Heart right ventricle (tissue), 16 donors: ENCODE measurements at places on chromosomes 2 and 18. TPM values are rescaled to one million over a fixed set of nuclear protein-coding genes. Genes with fewer than 3 reads are reported as not detected.

GRCh38 chr18:73981796-73982195, 165.8 kb downstream of the FBXO15 start:
- H3K4me1 ChIP-seq, result no peaks in the 10 kb centered on the region
- DNase-seq, result no peak
- H3K4me3 ChIP-seq, result no peak overlapping the region
- H3K36me3 ChIP-seq, result no peaks in the 10 kb centered on the region

DNA sequence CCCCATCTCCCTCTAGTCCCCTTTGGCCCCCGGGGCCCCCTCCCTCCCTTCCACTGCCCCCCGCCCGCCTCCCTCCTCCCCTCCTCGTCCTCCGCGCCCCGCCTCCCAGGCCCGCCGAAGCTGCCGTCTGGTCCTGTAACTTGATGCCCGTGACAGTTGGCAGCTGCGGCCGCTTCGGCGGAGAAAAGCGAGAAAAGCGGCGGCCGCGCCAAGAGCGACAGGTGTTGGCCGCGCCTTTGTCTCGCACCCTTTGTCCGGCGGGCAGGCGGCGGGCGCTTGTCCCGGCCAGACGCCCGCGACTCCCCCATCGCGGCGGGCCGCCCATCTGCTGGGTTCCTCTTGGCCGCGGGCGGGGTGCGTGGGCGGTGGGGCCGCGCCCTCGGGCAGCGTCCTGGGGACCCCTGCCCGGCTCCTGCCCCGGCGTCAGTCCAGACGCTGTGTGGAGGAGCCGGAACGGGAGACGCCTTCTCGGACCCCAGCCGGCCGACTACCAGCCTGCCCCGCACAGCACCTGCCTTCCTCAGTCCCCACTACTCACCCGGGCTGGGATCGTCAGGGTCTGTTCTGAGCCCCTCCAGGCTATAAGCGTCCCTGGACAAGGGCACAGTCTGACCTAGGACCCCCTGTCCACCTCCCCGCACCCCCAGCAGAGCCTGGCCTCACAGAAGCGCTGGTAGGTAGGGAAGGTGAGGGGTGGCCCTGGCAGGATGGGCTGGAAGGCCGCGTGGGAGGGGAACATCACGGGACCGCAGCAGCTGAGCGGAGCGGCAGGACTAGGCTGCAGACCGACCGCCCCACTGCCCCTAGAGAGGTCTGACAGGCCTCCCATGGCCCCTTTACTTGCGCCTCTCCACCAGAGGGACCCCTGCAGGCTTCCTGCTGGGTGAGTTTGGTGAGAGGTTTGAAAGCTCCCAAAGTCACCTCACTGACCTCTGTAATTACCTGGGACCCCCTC, 1.2 kb upstream of the HES6 start:
- H3K36me3 ChIP-seq, result peaks cover 26% of the 10 kb centered on the region
- peak overlapping the region; percentile 68 for H3K4me3 ChIP-seq
- peak; percentile 36 for DNase-seq
- no peaks in the 10 kb centered on the region for H3K27me3 ChIP-seq
- H3K4me1 ChIP-seq, result peaks cover 20% of the 10 kb centered on the region

Gene CYRIA
- 6.5 TPM for total RNA-seq

DNA sequence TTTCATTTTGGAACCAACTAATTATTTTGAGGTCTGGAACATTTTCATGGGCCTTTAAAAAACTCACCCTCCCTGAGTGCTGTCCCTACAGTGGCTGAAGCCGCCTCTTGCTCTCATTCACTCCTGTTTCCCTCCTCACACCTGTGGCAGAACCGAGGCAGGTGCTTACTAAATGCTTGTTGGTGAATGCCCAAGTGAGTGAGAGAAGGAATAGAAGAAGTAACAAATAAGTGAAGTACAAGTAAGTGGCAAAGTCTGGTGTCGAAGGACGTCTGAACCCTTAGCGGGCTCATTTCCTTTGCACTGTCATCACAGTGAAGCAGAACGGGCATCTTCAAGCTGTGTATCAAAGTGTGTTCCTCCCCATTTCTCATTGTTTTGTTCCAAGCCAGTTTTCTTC, 135.2 kb downstream of the RHBDD1 start:
- no peak overlapping the region for H3K27ac ChIP-seq
- H3K4me1 ChIP-seq, result no peaks in the 10 kb centered on the region
- no peak for DNase-seq
- no peaks in the 10 kb centered on the region for H3K36me3 ChIP-seq

DNA sequence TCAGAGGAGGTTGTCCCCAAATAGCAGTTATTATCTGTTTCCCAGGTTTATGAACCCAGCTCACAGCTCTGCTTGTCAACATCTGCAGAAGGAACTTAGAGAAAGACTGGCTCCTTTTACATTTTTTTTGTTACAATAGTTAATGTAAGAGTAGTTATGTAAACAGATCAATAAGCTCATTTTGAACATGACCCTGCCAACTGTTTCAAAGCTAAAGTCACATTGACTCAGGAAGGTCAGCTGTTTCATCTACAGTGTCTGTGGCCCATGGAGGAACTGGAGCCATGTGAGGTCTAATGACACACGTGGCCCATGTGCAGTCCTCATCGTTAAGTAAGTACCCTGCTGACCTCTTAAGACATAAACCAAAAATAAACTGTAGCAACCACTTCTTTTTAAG, 97.1 kb downstream of the SH3RF3 start:
- no peak overlapping the region for H3K4me3 ChIP-seq
- H3K4me1 ChIP-seq, result peaks cover 13% of the 10 kb centered on the region
- no peak for DNase-seq
- H3K27ac ChIP-seq, result no peak overlapping the region

GRCh38 chr2:174328114-174328960, 6.4 kb upstream of the SP9 start:
- H3K4me1 ChIP-seq, result peaks cover 17% of the 10 kb centered on the region
- no peak overlapping the region for H3K4me3 ChIP-seq
- H3K36me3 ChIP-seq, result no peaks in the 10 kb centered on the region
- DNase-seq, result no peak
- H3K27ac ChIP-seq, result no peak overlapping the region

GRCh38 chr2:46146866-46147502, 150.2 kb upstream of the EPAS1 start:
- peaks cover 34% of the 10 kb centered on the region for H3K4me1 ChIP-seq
- DNase-seq, result no peak
- H3K4me3 ChIP-seq, result no peak overlapping the region
- no peak overlapping the region for H3K27ac ChIP-seq

DNA sequence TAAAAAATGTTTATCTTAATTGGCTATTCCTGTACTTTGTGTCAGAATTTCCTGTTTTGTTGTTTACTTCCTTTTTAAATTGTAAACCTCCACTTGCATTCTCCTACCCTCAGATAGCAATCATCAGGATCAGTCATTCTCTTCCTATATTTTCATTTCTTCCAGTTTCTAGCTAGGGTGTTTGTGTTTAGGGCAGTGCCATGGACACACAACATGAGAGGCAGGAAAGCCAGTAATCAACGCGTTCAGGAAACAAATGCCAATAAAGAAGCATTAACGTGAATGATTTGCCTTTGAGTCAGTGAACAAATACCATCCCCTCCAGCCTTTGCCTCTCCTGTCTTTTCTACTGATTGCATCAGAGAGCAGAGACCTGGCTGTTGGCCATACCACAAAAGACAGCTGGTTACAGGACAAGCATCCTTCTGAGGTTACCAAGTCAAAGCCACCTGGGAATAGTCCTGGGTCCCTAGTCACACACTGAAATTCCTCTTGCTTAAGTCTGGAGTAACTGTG, 56.7 kb upstream of the FHL2 start:
- no peaks in the 10 kb centered on the region for H3K36me3 ChIP-seq
- no peaks in the 10 kb centered on the region for H3K27me3 ChIP-seq
- no peak overlapping the region for H3K27ac ChIP-seq
- H3K4me1 ChIP-seq, result peaks cover 6% of the 10 kb centered on the region
- no peak overlapping the region for H3K4me3 ChIP-seq

GRCh38 chr18:63705401-63705800, 2.6 kb downstream of the SERPINB11 start:
- no peak overlapping the region for H3K27ac ChIP-seq
- no peak overlapping the region for H3K4me3 ChIP-seq
- no peaks in the 10 kb centered on the region for H3K27me3 ChIP-seq
- no peaks in the 10 kb centered on the region for H3K36me3 ChIP-seq
- H3K4me1 ChIP-seq, result no peaks in the 10 kb centered on the region

Gene SERPINB4
- total RNA-seq, result not detected

Gene DAW1
- total RNA-seq, result 0.14 TPM

- H3K4me3 ChIP-seq, result no peak overlapping the region
- H3K27ac ChIP-seq, result no peak overlapping the region
- H3K36me3 ChIP-seq, result no peaks in the 10 kb centered on the region
- H3K27me3 ChIP-seq, result no peaks in the 10 kb centered on the region
- H3K4me1 ChIP-seq, result peaks cover 6% of the 10 kb centered on the region
Observed at GRCh38 chr2:22281033-22281432, 1103.9 kb upstream of the KLHL29 start.

GRCh38 chr2:42905341-42906110, 113.1 kb upstream of the HAAO start:
- no peaks in the 10 kb centered on the region for H3K27me3 ChIP-seq
- H3K36me3 ChIP-seq, result no peaks in the 10 kb centered on the region
- no peak for DNase-seq
- no peak overlapping the region for H3K4me3 ChIP-seq
- H3K4me1 ChIP-seq, result peaks cover 69% of the 10 kb centered on the region

GRCh38 chr2:147636886-147637285, 207.9 kb upstream of the ACVR2A start:
- H3K4me3 ChIP-seq, result no peak overlapping the region
- no peak for DNase-seq
- H3K27ac ChIP-seq, result no peak overlapping the region
- no peaks in the 10 kb centered on the region for H3K36me3 ChIP-seq

DNA sequence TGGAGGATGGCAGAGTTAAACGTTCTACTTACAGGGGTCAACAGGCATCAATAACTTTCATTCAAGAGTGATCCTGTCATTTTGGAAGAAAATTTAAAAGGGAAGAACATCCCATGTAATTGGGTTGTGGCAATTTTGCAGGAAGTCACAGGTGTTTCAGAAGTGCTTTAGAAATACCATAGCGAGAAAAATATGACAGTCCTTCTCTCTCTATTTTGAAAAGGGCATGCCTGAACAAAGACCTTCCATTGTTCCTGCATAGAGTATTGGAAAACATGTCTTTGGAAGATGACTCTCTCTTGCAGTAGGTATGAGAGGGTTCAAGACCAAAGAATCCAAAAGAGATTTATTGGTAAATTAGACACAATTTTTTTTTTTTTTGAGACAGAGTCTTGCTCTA, 81.8 kb upstream of the SERTAD2 start:
- no peak overlapping the region for H3K27ac ChIP-seq
- no peaks in the 10 kb centered on the region for H3K27me3 ChIP-seq
- H3K4me3 ChIP-seq, result no peak overlapping the region
- H3K4me1 ChIP-seq, result no peaks in the 10 kb centered on the region

Gene DPY30
- 43.6 TPM for total RNA-seq

DNA sequence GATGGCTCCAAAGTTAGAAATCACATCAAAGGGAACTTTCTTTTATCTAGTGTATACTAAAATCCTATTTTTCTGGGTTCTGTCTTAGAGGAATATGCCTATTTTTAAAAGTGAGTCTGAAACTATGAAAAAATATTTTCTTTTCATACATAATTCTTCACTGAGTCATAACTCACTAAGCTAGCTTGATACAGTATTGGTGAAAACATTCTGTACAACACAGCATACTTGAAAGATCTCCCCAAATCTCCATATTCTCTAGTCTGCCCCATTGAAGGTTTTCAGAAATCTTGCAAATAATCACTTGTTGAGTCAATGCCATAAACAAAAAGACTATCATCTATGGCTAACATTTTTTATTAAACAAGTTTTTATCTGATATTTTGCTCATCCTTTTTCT, 44.5 kb downstream of the COL3A1 start:
- peaks cover 8% of the 10 kb centered on the region for H3K4me1 ChIP-seq
- no peak overlapping the region for H3K27ac ChIP-seq
- DNase-seq, result no peak
- no peaks in the 10 kb centered on the region for H3K27me3 ChIP-seq

- H3K4me1 ChIP-seq, result no peaks in the 10 kb centered on the region
- DNase-seq, result no peak
- H3K27ac ChIP-seq, result no peak overlapping the region
Observed at GRCh38 chr18:76913583-76913982, 91.2 kb downstream of the ZNF236 start.

GRCh38 chr18:31683968-31684278, 458 bp downstream of the B4GALT6 start:
- H3K27me3 ChIP-seq, result peaks cover 17% of the 10 kb centered on the region
- H3K27ac ChIP-seq, result no peak overlapping the region
- H3K4me3 ChIP-seq, result peak overlapping the region; percentile 69
- peaks cover 4% of the 10 kb centered on the region for H3K4me1 ChIP-seq
- no peak for DNase-seq

DNA sequence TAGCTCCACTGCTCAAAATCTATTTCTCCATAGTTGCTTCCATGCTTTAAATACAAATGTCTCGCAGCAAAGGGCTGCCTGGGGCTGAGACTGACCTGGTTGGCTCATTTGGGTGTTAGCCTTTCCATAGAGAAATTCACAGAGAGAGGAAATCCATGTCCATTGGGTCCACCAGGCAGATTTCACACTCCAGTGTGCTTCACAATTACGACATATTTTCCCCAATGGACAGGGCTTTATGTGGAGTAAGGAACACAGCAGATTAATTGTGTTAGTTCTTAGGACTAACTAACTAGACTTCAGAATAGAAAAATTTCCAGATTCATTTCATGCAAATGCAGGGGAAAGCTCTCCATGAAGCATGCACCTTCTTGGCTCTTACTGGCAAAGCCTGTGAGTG, 180.7 kb downstream of the FBXO15 start:
- H3K27ac ChIP-seq, result no peak overlapping the region
- H3K36me3 ChIP-seq, result no peaks in the 10 kb centered on the region
- H3K4me1 ChIP-seq, result no peaks in the 10 kb centered on the region

Gene GCG
- total RNA-seq, result not detected

Gene HOXD12
- total RNA-seq, result not detected

- no peak for DNase-seq
- H3K27me3 ChIP-seq, result no peaks in the 10 kb centered on the region
- H3K36me3 ChIP-seq, result no peaks in the 10 kb centered on the region
- no peak overlapping the region for H3K4me3 ChIP-seq
- H3K4me1 ChIP-seq, result no peaks in the 10 kb centered on the region
Observed at GRCh38 chr18:21321711-21322110, 79.7 kb downstream of the GREB1L start.
